ENCODE measurements at places on chromosomes 6 and 20.
A peak's percentile ranks its signal among the peaks of the same experiment; 100 is the strongest.

DNA sequence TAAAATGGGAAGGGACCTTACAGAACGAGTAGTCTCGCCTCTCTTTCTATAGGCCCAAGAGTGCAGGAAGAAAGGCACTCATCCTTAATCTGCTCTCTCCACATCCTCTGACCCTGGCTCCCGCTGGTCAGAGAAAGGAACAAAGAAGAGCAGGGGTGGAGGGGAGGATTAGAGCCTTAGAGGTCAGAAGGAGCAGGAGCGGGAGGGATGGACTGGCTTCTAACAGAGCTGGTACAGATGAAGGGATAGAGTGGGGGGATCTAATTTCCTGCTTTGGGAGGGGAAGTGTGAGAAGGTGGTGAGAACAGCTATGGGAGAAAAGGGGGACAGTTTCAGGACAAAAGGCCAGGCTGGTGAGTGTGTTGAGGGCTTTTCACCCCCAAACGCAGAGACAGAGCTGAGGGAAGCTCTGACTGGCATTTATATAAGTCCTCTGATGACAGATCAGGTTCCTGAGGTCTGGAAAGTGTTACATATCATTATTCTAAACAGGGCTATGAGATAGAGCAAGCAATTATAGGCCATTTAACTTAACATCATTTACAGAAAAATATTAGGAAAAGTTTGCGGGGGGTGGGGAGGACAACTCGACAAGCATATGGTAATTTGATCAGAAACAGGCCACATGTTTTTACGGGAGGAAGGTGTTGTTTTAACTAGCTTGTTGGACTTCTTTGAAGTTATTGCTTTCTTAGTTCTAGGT is 111.1 kb downstream of the FOXC1 start:
- no peak for DNase-seq

GRCh38 chr6:47034926-47035325 is 7.2 kb downstream of the ADGRF1 start:
- peak; percentile 68 for DNase-seq

DNA sequence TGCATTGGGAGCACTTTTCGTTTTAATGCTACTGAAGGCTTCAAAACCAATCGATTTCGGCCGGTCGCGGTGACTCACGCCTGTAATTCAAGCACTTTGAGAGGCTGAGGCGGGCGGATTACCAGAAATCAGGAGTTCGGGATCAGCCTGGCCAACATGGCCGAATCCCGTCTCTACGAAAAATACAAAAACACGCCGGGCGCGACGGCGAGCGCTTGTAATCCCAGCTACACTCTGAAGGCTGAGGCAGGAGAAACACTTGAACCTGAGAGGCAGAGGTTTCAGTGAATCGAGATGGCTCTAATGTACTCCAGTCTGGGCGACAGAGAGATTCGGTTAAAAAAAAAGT is 58.4 kb downstream of the TRIM38 start:
- peak; percentile 69 for DNase-seq

- no peak for DNase-seq
Observed at GRCh38 chr6:44535446-44535845, 147.9 kb downstream of the CDC5L start.

DNA sequence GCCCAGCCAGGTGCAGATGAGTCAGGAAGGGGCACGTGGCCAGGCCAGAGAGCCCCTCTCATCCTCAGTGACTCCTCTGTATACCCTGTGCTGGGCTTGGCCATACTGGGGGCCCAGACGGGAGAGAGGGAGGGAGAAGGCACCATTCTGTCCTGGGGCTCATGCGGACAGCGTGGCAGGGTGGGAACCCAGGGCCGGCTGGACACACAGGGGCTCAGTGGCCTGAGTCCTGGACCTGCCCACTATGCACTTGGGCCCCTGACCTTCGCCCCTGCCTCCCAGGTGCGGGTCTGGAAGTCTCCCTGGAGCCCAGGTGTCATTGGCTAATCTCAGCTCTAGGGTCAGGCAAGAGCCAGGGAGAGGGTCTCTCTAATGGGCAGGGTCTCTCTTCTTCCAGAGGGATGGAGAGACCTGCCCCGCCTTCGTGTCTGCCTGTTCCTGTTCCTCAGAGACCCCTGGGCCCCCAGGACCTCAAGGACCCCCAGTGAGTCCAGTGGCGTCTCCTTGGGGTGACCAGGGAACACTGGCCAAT is 27.7 kb downstream of the COL20A1 start:
- no peak for DNase-seq

- DNase-seq, result no peak
Observed at GRCh38 chr6:134422426-134423231, 104.7 kb upstream of the SGK1 start.

GRCh38 chr20:23884771-23885162 is 5.2 kb upstream of the CST5 start:
- no peak for DNase-seq

- no peak for DNase-seq
Observed at GRCh38 chr6:98880486-98880885, 46.1 kb downstream of the POU3F2 start.

DNA sequence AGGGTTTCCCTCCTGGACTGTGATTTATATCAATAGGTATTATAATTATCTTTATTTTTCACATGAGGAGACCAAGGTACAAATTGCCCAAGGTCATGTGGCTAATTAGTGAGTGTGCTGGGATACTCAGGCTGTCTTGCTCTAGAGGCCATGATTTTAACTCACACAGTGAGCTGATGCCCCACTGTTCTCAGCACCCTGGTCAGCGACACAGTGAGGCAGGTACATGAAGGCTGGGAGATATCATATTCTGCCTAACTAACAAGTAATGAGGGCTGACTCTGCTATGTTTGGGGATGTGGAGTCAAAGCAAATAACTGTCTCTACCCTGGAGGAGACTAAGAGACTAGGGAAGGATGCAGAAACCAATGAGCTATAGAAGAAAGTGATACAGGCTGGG is 501.1 kb downstream of the PTPRT start:
- no peak for DNase-seq

- peak; percentile 59 for DNase-seq
Observed at GRCh38 chr6:150118627-150119026, 24.2 kb upstream of the PPP1R14C start.

DNA sequence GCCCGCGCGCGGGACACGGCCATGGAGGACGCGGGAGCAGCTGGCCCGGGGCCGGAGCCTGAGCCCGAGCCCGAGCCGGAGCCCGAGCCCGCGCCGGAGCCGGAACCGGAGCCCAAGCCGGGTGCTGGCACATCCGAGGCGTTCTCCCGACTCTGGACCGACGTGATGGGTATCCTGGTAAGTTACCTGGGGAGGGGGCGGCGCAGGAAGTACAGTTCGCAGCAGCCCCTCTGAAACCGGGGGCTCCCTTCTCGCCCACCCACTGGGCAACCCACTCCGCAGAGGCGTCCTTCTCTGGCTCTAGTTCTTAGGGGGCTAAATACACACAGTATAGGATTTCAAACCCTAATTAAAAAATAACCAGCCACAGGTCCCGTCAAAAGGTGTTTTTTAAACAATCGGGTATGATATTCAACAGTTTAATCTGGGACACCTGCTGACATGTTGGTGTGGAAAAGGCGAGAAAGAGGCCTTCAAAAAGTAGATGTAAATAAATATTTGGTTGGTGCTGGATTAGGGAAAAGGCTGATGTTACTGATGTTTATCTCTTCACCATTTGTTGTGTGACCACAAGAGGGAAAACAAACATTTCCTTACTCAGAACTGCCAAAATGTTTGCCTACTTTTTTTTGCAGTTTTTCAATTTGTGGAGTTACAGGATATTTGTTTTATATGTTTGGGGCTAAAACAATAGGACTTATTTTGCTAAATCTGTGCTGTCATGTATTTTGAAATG is 577 bp downstream of the SASH1 start:
- DNase-seq, result no peak

- no peak for DNase-seq
Observed at GRCh38 chr20:37295001-37295400, 5.5 kb downstream of the MANBAL start.

DNA sequence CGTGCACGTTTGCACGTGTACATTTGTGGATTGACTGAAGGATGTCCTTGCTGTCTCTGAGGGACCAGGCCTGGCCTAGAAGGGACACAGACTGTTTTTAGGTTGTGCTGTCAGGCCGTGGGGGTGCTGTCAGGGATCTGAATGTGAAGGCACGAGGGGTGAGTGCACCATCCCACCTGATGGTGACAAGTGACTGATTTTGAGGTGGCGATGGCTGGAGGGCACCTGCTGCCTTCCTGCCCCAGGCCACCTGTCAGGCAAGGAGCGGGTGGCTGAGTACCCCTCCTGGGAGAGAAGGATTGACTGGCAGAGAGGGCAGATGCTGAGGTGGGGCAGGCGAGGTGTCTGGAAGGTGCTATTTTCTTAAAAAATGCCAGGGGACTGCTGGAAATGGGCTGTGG is 1.2 kb downstream of the RAB44 start:
- DNase-seq, result no peak

GRCh38 chr6:37784585-37784967 is 35.0 kb upstream of the ZFAND3 start:
- DNase-seq, result peak; percentile 65

DNA sequence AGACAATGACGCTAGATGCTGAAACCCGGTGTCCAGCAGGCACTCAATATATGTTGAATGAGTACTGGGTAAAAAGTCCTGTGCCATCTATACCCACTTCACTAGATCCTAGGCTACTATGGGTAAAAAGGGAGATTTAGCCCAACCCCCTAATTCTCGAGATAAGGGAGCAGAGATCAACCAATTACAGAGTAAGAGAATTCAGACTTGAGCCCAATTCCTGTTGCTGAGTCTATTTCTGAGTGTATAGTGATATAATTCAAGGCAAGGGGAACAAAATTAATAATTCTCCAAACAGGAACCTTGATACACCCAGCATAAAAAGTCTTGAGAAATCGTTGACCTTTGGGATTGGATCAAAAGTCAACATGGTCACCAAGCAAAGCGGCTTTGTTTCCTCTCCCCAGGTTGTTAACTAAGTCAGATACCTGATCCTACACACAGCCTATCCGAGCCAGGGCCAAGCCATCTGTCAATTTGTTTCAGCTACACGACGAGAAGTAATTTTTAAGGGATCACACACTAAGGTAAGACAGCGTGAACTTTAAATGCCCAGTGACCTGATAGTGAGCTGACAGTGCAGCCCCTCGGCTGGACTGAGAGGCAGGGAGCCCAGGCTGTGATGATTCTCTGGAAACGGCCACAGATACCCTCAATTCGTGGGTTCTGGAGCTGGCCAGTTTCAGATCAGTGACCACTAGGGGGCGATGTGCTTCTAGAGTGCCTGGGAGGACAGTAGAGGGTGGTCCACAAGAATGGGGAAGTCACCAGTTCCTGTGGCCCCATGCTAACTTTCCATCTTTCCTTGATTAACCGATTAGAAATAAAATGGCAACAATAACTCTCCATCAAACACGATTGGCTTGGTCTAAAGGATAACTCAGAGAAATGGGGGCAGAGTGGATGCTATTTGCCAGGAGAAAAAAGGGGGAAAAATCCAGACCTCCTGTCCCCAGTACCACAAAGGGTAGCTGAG is 46.2 kb downstream of the SLC22A23 start:
- peak; percentile 27 for DNase-seq

GRCh38 chr6:107647439-107647948 is 157.6 kb downstream of the SOBP start:
- DNase-seq, result no peak

DNA sequence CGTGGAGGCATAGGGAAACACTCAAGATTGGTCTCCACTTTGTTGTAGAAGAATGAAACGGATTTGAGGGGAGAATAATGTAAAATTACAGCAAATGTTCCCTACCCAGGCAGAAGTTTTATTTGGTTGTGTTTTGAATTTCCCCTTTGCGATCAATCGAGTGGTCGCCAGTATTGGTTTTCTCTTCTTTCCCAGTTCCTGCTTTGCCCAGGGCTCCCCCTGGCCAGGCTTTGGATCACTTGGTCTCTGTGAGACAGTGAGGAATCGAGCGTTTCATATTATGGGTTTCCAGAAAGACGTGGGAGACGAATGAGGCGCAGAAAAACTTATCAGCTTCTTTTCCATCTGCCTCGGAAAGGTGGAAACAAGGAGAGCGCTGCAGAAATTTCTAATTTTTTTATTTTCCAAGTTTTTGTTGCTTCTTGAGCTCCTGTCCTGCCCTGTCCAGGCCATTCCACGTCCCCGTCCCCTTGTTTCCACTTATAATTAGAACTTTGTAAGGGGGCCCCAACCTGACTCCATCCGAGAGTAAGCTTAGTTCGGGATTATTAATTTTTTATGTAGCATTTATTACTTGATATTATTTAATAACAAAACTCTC is 7.5 kb upstream of the TBX18 start:
- no peak for DNase-seq

DNA sequence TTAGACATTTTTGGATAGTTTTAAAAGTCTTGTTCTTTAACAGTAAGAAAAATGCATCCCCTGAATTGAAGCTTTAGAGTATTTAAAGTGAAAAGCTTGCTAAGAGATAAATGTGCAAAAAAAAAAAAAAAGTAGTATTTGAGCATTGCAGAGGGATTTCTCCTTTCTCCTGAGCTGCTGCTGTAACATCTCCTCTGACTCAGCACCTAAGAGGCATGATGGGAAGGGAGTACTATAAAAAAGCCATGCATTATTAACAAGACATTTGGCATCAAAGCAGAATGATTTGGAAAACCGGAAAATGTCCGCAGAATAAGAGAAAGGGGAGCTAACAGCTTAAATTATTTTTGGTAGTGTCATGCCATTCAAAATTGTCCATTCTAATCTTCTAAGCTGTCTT is 27.9 kb downstream of the B4GALT5 start:
- no peak for DNase-seq

DNA sequence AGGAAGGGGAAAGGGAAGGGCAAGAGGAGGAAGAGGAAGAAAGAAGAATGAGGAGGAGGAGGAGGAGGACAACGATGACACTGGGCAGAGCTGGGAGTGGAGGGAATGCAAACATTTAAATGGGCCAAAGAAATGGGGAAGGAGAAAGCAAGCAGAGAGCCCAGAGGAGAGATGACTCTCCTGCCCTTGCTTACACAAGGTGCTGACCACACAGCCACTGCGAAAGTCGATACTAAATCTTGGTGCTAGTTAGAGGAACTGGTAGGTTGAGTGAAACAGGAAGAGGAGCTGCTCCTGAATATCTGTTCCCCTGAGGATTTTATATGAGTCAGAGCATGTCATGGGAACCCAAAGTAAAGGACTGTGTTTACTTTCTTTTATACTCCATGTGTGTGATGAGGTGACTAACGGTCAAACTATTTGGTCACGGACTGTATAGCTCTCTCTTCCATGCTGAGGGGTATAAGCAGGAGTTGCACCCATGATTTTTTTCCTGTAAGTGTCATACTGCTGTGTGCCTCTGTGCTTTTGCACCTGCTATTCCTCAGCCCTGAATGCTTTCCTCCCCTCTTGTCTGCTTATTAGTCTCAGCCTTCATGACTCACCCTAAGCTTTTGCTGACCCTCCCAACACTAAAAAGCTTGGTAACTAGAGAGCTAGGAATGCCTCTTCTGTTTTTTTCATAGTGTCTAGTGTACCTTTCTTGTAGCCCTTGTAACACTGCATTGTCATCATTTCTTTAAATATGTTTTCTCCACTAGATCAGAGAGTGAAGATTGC is 9.5 kb upstream of the PAQR8 start:
- DNase-seq, result no peak

All from NCI-H1092 (cell line).